ENCODE measurements at places on chromosomes 4 and X.
A peak's percentile ranks its signal among the peaks of the same experiment; 100 is the strongest.

DNA sequence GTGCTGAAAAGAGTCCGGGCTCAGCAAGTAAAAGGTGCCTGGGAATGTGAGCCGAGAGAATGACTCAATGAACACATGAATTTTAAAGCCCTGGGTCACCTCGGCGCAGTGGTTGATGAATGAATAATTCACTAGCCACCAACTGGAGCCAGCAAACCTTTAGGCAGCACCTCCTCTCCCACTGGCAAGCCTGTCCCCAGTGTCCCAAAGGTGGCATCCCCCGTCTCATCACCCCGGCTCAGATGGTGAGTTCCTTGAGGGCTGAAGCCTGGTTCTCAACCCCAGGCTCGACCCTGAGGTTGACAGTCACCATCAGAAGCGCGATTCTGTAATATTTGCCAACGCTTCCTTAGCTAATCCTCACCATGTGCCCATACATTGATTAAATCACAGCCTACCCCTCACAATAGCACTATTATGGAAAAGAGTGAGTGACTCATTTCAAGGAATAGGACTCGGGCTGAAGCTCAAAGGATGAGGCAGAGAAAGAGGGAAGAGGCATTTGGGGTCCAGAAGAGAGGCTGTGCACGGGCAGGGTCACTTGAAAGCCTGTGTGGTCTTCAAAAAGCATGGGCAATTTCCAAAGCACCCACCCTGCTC, 2.7 kb upstream of the CCNQ start:
- DNase-seq, result no peak

- DNase-seq, result no peak
Observed at GRCh38 chr4:95105112-95105511, 347.4 kb downstream of the BMPR1B start.

GRCh38 chrX:9033179-9033578, 748 bp downstream of the FAM9B start:
- no peak for DNase-seq

DNA sequence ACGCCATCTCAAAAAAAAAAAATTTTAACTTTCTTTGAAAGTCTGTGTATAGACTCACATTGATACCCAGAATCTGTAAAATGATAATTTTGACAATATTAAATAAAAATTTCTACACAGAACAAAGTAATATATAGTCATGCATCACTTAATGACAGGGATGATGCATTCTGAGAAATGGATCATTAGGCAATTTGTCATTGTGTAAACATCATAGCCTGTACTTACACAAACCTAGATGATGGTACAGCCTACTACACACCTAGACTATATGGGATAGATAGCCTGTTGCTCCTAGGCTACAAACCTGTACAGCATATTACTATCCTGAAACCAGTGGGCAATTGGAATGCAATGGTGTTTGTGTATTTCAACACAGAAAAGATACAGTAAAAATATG, 107.7 kb downstream of the BLTP1 start:
- no peak for DNase-seq

DNA sequence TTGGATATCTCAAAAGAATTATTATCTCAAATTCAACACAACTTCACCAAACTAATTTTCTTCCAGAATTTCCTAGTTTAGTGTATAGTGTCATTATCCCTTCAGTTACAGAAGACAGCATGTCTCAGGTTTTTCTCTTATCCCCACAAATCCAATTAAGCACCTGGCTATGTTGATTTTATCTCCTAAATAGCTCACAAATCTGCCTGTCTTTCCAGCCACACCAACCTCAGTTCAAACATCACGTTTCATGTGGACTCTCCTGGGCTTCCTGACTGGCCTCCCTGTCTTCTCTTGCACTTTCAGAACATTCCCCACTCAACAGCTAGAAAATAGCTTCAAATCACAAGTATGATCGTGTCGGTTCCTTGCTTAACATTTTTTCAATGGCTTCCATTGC, 14.8 kb downstream of the STK32B start:
- no peak for DNase-seq

GRCh38 chr4:7638984-7639789, 204.5 kb upstream of the PSAPL1 start:
- DNase-seq, result no peak

DNA sequence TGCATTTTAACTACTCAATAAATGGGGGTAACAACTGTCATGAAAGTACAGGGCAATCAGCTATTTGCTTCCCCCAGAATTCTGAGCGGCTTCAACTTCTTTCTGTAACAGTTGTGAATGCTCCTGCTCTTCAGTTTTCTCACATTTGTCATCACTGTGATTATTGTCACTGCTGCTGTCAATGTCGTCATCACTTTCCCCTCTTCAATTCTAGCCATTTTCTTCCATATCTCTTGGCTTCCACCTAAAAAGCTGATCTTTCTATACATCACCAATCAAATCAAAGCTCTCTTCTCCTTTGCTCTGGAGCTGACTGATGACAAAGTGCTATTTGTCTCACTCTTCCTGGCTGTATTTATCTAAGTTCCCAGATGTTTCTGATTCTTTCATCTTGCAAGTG, 125.6 kb downstream of the COMMD8 start:
- DNase-seq, result no peak

GRCh38 chr4:7772711-7773385, 166.8 kb downstream of the AFAP1 start:
- DNase-seq, result peak; percentile 31

DNA sequence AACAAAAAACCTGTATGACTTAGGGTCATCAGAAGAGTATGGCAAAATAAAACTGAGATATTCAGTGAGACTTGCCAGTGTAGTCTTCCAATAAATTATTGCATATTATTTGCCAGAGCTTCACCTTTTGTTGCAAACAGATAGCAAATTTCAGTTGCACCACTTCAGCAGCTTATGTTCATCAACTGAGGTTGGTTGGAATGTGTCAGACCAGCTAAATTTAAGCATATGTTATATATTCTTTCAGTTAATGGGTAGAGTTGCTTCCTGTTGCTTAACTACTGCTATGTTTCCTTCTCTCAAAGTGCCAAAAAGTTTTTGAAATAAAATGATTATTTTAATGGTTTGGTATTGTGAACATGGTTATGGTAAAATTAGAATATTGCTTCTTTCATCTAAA, 61.5 kb downstream of the GALNT7 start:
- DNase-seq, result peak; percentile 12

DNA sequence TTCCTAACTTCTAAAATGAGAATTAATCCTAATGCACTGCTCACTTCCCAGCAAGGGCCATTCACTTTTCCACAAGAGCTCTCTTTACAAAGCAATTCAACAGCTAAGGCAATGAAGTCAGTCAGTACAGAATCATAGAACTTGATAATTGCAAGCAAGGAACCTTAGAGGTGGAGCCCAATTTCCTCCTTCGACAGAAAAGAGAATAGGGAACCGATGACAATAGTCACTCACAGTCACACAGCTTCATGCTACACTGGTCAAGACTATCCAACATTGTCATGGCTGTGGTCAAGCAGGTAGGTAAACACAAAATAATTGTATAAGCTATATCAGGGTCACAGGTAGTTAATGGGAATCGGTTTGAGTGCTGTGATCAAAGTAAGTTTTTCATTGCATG, 90.0 kb downstream of the ELOVL6 start:
- no peak for DNase-seq

DNA sequence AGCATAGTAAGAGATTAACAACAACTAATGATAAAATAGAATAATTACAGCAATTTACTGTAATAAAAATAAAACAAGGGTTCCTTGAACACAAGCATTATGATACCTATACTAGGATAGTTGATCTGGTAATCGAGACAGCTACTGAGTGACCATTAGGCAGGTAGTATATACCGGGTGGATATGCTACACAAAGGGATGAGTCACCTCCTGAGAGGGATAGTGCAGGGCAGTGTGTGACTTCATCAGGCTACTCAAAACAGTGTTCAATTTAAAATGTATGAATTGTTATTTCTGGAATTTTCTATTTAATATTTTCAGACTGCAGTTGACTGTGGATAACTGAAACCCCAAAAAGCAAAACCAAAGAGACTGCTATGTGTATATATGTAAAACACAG, 9.7 kb upstream of the ANTXR2 start:
- DNase-seq, result no peak

DNA sequence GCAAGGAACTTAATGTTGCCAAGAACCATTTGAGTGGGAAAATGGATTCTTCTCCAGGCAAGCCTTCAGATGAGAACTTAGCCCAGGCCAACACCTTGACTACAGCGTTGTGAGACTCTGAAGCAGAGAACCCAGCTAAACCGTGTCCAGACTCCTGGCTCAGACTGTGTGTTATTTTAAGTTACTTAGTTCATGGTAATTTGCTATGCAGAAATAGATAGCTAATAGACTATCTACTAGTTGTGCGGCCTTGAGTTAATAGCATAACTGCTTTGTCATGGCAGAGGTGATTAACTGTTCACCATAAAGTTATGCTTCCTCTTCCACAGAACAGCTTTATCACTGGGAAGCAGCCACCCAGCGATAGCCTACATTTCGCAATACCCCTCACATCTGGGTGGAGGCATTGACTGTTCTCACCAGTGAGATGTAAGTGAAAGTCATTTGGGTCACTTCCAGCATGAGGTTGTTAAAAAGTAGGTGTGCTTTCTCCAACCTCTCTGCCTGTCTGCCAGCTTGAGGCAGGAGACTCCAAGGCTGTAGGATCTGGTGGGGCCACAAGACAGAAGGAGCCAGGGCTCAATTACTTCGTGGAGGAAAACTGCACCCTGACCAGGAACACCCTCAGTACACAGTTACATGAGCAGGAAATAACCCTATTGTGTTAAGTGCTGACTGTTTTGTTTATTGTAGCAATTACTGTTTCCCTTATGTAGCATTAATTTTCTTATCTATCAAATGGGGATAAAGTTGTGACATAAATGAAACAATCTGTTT, 94.2 kb downstream of the GPAT3 start:
- peak; percentile 73 for DNase-seq

GRCh38 chrX:119095936-119096335, 23.1 kb downstream of the CT47C1 start:
- no peak for DNase-seq

GRCh38 chr4:152038238-152038637, 277.4 kb upstream of the GATB start:
- no peak for DNase-seq

GRCh38 chr4:38062776-38063097, 102.5 kb downstream of the PTTG2 start:
- DNase-seq, result no peak

DNA sequence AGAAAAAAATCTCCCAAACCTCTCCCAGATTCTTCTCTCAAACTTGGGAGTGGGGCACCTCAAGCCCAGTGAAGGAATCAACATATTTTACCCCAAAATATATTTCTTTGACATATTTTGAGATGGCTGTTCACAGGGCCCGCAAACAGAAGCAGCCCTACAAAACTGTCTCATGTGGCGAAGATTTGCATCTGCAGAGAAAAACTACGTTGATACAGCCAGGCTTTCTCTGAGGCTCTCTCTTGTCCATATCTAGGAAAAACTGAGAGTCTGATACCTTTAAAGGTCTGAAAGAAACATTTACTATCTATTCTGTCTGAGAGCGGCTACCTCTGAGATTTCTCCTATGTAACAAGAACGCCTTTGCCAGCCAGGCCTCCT, 23.3 kb upstream of the TMSB4X start:
- no peak for DNase-seq

DNA sequence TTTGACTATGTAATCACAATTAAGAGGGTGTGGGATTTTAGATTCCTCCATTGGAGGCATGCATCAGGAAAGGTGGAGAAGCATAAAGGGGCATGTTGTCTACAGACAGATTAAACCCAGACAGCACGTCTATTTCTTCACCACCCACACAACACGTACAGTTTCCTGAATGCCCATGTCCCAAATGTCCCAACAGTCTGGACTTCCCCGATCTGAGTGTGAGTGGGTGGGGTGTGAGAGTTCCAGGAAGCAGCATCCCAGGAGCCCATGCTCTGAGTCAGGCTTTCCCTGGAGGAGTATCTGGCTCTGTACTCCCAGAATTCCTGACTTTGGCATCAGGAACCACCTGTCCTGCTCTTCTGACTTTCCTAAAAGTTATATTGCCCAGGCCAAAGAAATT, 30.8 kb upstream of the NDP start:
- peak; percentile 3 for DNase-seq

DNA sequence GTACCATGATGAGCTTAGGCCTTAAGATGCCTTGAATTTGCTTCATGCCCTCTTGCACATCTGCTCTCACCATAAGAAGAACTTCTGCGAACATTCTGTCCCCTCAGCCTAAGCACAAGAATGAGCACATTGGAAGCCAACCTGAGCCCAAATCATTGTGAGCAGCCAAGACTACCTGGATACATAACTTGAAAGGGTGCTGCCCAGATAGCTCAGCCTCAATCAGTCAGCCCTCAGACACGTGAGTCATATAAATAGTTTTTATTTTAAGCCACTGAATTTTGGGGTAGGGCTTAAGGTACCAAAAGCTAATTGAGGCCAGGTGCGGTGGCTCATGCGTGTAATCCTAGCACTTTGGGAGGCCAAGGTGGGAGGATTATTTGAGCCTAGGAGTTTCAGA, 27.5 kb upstream of the BBS12 start:
- DNase-seq, result no peak

- peak; percentile 55 for DNase-seq
Observed at GRCh38 chr4:139975830-139976272, 178.1 kb downstream of the MAML3 start.

- DNase-seq, result no peak
Observed at GRCh38 chrX:10208953-10209352, 52.2 kb downstream of the CLCN4 start.

DNA sequence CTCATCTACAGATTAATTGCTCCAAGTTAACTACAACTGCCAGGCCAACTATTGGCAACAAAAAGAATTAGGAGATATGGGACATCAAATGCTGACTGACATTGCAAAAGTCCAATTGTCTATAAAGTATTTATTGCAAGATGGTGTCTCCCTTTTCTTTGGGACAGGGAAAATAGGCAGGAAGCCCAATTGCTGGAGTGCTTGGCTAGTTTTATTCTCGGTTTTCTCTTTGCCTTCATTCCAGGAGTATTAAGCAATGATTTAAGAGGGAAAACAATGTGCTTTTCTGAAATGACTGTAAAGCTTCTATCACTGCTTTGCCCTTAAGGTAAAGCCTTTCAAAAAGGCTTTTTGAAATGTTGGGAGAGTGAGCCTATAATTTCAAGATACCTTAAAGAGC, 62.8 kb upstream of the DIAPH2 start:
- peak; percentile 18 for DNase-seq

DNA sequence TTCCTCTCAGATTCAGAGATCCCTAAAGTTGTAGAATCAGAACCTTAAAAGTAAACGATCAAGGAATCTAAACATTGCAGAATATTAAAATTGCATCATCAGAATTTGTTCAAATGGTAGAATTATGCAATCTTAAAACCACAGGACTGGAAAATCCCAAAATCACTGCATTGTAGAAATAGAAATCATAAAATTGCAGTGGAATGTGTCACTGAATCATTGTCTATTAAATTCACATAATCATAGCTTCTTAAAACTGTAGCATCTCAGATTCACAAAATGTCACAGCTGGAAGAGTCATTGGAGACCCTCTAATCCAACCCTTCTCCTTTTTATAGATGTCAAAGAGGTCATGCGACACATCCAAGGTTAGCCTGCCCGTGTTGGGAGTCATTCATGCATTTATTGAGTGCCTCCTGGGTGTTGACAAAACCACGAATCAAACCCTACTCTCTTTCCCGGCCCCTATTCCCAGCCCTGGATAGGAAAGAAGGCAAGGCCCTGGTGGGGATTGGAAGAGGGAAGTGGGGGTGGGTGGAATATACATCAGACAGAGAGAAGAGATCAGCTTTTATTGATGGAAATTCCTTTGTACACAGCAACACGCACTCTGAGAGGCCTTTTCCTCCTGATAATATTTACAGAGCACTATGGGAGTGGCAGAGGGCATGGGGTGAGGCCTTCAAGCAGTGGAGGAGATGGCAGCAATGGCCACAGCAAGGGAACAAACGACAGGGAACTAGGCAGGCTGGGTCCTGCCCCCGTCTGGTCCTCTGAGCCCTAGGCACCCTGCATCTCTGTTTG, 15.4 kb downstream of the IQSEC2 start:
- peak; percentile 77 for DNase-seq
